ENCODE measurements at places on chromosomes 2 and 18. TPM values are rescaled to one million over a fixed set of nuclear protein-coding genes. Genes with fewer than 3 reads are reported as not detected.

DSC2 gene
- total RNA-seq: 69.5 TPM

RAPGEF4 gene
- total RNA-seq: 1.3 TPM

COPS9 gene
- total RNA-seq: 108 TPM

MAL gene
- 0.76 TPM for total RNA-seq

REG3G gene
- total RNA-seq: not detected

DSEL gene
- 28.7 TPM for total RNA-seq

CABYR gene
- 3.5 TPM for total RNA-seq

UGGT1 gene
- 75.0 TPM for total RNA-seq

FAM237A gene
- not detected for total RNA-seq

RFX8 gene
- total RNA-seq: not detected

CD8A gene
- not detected for total RNA-seq

Data from placental epithelial cell (primary cell).